Amygdala (tissue), 56 donors: ENCODE measurements at places on chromosomes 1 and 21.

DNA sequence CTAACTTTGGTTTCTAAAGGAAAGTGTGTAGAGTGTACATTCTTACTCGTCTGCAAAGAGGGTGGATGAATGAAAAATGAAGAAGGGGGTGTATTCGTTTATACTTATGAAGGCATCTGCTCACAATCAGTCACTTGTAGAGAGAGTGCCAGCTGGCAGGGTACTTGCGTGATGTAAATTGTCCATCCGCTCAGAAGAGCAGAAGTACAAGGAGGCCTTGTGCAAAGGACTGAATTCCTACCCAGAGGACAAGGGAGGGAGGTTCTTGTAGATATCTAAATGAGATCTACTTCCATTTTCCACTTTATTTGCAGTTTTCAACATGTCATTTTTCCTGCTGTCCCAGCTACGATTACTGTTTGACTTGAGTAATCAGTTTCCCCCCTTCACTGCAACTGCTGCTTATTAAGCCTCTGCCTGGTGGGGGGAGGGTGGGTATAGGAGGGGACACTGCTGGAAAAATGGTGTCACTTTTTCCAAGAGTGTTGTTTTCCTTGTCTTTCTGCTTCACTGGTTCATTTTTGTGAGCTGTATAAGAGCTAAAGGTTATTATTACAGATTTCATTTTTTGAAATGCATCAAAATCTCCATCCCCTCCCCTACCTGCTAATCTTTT is 67.3 kb downstream of the LAMC1 start:
- DNase-seq: no peak

- DNase-seq: no peak
Measured at GRCh38 chr1:48943393-48943792, 166.7 kb upstream of the BEND5 start.

DNA sequence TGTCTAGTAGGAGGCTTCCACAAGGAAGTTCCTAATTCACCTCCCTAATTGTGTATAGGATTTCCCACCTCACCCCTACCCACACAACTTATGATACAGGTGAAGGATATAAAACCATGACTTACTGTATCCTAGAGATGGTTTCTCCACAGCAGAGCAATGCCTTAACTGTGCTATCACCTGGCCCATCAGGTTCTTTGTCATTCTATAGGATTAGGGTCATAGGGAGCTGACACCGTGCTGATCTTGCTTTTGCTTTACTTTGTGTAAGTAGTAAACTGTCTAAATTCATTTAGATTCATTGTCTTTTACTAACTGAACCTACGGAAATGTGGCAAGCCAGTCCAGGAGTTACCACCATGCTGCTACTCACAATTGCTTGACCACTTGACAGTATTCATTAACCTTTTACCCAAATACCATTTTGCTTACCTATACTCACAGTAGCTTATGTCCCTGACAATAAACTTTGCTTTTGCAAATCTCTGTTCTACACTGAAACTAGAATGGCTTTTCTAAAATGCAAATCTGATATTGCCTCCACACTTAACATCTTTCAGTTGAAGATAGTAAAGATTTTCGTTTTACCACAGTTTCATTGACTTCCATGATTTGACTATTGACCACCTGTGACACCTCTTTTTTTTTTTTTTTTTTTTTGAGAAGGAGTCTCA is 147.6 kb downstream of the IFI44 start:
- no peak for DNase-seq

- DNase-seq: no peak
Measured at GRCh38 chr1:41582851-41583657, 98.6 kb upstream of the EDN2 start.

- DNase-seq: no peak
Measured at GRCh38 chr1:22289307-22289995, 146.6 kb upstream of the WNT4 start.

- no peak for DNase-seq
Measured at GRCh38 chr21:31977816-31978215, 105.0 kb downstream of the HUNK start.

GRCh38 chr1:28803051-28803450 is 8.9 kb upstream of the OPRD1 start:
- no peak for DNase-seq

DNA sequence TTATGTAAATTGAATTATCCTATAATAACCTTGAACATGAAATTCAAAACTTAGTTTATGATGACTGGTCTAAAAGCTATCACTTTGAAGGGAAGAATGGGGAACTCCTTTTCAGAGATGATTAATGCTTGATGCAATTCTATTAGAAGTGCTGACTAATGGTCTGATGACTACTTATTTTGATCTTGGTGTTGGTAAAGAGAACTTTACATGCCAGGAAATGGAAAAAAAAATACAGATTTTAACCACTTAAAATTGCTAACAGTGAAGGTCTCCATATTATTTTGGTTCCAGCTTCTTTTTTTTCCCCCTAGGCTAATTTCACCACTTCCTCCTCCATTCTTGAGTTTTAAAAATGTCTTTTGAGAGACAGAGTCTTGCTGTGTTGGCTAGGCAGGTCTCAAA is 22.9 kb downstream of the S1PR1 start:
- no peak for DNase-seq

GRCh38 chr1:214503553-214503952 is 47.8 kb downstream of the PTPN14 start:
- no peak for DNase-seq

GRCh38 chr1:209673631-209674417 is 1.4 kb upstream of the G0S2 start:
- no peak for DNase-seq

DNA sequence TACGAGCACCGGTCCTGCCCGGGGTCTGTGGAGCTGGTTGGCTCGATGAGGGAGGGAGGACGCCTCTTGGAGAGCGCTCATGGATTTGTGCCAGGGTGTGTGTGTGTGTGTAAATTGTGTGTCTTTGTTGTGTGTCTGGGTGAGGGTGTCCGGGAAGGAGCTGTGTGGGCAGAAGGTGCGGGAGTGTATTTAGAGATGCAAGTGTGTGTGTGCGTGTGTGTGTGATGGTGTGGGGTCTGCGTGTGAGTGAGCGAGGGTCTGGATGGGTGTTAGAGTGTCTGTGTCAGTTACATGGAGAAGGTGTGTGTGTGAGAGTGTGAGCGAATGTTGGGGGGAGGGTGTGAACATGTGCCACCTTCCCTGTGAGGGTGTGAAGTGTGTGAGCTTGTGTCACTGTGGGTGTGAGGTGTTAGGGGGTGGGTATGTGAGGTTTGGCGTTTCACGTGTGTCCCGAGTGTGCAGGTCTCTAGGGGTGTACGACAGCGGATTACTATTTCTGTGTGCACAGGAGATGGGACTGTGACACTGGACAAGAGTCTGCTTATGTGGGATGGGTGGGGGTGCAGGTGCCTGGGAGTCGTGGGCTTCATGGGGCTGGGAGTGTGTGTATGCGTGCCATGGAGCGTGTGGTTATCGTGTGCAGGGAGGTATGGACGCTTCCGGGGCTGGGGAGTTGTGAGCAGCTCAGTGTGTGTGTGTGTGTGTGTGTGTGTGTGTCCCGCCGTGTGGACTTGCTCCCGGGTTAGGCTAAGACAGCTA is 880 bp downstream of the IGSF21 start:
- peak; percentile 17 for DNase-seq

GRCh38 chr1:212951947-212952640 is 1.8 kb downstream of the VASH2 start:
- no peak for DNase-seq

DNA sequence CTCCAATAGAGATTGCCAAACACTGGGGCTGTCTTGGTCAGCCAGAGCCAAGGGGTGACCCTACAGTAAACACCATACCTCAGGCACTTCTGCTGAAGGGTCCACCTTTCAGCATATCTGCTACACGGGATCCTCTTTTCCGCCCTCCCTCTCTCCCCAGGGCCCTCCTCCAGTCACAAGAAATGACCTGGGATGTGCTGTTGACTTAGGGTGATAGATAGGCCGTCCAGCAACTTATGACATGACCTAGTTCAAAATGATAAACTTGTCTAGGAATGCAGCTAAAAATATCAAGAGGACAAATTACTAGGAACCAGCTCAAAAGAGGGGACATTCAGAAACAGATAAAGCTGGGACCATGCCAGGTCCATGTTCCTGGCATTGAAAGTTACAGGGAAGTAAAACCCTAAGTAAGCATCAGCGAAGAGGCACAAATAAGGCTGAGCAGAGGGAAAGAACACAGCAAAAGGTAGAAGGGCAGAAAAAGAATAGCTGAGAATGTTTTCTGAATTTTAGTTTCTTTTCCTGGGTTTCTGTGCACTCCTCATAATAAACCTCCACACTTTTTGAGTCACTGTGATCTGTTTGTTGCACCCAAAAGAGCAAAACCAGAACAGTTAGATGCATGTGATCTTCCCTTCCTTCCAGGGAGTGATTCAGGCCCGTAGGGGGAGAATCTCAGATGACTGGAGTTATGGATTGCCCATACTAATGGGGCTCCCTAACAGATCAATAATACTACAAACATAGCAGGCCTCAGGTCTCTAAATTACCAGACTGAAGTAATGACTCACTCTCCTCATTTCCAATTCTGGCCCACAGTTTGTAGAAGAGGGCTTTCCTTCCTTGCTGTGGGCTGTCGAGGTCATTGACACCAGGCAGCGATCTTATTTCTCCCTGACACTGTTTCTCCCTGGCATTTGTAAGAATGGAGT is 48.9 kb upstream of the F3 start:
- no peak for DNase-seq

- DNase-seq: no peak
Measured at GRCh38 chr21:42031816-42032215, 21.7 kb upstream of the ZBTB21 start.

DNA sequence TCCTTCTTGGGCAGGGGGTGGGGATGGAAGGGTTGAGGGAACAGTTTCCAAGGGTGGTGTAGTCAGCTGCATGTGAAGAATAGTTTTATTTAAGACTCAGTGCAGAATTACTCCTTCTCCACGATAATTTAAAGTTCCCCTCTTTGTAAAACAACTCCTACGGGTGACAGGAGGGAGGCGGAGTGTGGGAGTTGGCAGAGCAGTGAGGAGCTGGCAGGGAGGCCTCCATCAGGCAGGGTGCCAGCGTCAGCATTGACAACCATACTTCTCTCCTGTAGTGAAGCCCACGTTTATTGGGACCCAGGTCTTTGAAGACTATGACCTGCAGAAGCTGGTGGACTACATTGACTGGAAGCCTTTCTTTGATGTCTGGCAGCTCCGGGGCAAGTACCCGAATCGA is 93.8 kb downstream of the MTR start:
- DNase-seq: peak; percentile 21

- DNase-seq: no peak
Measured at GRCh38 chr1:178690496-178690895, 34.5 kb upstream of the RALGPS2 start.

GRCh38 chr1:109773203-109773899 is 9.6 kb upstream of the EPS8L3 start:
- DNase-seq: no peak

DNA sequence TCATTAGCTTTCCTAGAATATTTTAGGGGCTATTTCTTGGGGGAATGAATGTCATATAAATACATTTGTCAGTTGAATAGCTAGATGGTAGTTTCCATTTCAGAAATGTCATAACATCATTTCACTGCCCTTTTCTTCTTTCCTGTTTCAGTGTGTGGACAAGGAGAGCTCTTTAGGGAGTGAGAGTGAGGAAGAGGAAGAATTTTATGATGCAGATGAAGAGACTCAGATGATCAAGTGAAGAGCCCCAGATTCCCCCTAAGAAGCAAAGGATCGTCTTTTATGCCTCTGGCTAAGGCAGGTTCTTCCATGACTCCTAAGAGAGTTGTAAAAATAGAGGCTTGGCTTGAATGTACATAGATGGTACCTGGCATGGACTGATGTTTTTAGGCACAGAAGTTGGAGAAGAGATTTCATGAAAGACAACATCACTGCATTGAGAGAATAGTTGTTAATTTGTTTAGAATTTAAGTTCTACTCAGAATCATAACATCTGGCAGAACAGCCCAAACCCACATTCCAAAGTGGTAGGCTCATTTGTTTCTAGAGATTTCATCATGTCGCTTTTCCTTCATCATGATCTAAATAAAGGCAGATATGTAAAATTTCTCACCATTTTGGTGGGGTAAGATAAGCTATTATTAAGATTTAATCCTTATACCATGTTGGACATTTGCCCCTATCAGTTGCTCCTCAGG is 44.2 kb upstream of the MAB21L3 start:
- DNase-seq: no peak

GRCh38 chr1:222691016-222691415 is 21.3 kb downstream of the AIDA start:
- no peak for DNase-seq

DNA sequence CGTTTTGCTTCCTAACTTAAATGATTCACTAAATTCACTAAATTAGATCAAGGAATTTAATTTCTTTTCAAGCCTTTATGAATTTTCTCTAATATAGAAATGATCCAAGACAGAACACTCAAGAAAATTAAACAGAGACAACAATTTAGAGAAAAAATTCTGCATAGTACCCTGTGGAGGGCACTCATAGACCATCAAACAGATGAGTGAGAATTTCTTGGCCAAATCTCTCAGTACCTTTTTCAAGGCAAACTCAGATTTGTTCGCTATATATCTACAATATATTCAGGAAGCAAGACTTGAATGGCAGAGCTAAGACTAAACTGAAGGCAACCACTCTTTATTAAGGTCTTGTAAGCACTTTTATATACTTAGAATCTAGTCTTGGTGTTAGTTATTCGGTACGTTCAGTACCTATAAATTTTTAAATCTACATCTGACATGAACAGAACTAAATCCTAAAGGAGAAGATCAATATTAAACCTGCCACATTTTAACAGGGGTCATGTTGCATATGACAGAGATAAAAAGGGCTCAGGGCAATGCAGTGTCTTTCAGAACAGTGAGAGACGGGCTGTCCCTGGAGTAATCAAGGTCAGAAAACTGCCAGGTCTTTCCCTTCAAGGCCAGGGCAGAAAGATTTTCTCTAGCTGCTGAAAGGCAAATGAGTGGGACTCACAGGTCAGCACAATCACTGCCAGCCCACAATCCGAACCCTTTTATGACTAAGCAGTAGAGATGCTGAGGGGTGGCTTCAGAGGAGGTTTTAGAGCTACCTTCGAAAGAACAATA is 118.8 kb upstream of the TMPRSS15 start:
- no peak for DNase-seq

DNA sequence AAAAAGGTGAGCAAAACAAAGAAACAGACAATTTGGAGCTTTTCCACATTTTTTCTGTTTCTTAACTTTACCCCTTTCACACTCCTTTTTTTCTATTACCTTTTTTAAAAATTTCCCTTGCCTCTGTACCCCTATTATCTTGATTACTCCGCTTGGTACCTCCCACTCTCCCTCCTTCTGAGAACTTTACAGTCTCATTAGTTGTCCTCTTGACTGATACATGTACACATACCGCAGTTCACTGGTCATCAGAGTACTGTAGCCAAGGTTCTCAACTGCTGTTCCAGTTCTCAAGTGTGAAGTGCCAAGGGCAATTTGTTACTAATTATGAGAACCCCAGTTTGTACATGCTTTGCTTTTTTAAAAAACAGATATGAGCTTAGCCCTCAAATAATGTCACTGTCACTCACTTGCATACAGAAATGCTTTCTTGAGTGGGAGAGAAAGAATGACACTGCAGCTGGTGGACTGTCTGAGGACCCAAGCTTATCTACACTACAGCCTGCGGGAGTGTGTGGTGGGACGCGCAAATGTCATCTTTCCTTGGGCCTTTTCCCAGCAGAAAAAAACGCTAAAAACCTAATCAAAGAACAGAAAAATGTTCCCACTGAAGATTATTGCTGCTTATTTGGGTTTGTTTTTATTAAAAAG is 160.8 kb downstream of the DISP1 start:
- no peak for DNase-seq

GRCh38 chr1:203425663-203425975 is 50.0 kb upstream of the PRELP start:
- DNase-seq: no peak

- no peak for DNase-seq
Measured at GRCh38 chr1:173005196-173005864, 45.4 kb downstream of the TNFSF18 start.
